EL (cell line): ENCODE measurements at places on chromosomes 12 and 14.

GRCh38 chr12:127750076-127750840 lies 516.7 kb upstream of the TMEM132C start:
- no peak for DNase-seq

DNA sequence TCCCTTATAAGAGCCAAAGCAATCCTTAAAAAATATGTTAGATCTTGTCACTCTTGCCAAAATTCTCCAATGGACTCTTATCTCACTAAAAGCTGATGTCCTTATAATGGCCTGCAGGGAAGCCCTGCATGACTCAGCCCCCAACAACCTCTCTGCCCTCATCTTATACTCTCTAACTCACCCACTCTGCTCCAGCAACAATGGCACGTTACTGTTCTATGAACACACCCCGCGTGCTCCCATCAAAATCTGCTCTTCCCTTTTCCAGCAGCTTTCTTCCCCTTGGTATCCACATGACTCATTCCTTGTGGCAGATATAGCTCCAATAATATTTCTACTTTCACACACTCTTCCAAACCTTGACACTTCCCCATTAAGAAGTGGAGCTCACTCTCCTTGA lies 108.1 kb downstream of the DENND5B start:
- DNase-seq, result peak; percentile 84

GRCh38 chr12:46535907-46536306 lies 163.3 kb upstream of the SLC38A2 start:
- DNase-seq, result no peak

DNA sequence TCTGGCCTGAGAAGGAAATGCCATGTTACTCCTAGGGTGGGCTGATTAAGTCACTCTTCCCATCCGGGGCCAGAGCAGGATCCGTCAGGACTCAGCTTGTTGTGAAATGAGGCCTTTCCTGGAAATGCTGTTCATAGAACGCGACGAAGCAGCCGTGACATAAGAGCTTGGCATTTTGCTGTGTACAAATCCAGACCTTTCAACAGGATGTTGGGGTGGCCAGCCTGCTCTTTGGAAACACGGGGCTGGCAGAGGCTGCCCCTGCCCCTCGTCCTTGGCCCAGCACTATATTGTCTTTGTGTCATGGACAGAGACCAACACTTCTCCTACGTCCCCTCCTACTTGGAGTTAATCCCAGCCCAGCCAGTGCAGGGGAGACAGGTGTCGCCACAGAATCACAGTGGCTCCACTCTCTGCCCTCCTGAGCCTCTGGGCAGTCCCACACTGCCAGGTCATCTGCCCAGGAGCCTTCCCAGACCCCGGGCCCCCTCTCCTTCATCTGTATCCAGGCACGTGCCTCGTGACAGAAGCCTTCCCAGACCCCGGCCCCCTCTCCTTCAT lies 18.6 kb upstream of the EIF5 start:
- DNase-seq, result peak; percentile 47

- DNase-seq, result peak; percentile 95
Observed at GRCh38 chr14:35374263-35374712, 30.3 kb downstream of the NFKBIA start.

DNA sequence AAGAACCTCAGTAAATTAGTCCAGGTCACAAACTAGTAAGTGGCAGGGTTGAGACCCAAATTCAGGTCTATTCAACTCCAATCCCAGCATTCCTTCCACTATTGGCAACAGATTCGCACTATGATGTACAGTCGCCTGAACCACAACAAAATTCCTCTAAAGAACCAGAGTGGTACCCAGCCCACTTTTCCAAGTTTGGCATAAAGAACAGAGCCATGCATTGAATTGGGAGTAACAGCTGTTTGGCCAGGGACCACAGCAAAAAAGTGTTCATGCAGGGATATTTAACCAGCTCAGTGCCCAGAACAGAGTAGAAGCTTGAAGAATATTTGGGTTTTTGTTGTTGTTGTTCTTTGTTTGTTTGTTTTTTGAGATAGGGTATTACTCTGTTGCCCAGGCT lies 9.7 kb downstream of the TC2N start:
- no peak for DNase-seq

- peak; percentile 6 for DNase-seq
Observed at GRCh38 chr12:39764944-39765560, 145.4 kb upstream of the ABCD2 start.

- no peak for DNase-seq
Observed at GRCh38 chr12:48640428-48640827, 41.6 kb downstream of the KANSL2 start.

DNA sequence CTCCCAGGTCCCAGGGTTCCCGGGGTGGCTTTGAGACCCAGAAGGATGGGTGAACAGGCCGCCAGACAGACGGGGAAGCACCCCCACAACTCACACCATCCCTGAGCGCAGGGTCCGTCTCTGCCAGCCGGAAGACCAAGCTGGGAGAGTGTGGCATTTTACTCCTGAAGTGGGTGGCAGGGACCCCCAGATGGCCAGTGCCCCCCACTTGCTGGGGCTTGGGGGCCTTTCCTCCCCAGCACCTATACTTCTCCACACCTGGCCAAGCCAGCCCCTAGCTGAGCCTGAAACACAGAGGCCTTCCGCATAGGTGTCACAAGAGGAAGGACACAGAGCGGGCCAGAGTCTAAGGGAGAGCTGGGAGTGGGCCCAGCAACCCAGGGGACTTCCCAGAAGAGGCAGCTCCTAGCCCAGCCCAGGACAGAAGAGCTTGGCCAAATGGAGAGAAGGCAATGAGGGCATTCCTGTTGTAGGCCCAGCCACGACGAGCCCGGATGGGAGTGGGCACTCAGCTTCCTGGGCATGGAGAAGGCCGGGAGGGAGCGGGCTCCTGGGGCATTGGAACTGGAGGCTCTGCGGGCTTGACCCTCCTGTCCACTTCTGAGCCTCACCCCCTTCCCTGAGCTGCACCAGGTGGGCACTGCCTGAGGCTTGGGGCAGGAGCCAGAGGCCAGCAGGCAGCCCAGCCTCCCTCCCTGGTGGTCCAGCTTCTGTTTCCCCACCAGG lies 3.3 kb downstream of the AHNAK2 start:
- DNase-seq, result no peak

DNA sequence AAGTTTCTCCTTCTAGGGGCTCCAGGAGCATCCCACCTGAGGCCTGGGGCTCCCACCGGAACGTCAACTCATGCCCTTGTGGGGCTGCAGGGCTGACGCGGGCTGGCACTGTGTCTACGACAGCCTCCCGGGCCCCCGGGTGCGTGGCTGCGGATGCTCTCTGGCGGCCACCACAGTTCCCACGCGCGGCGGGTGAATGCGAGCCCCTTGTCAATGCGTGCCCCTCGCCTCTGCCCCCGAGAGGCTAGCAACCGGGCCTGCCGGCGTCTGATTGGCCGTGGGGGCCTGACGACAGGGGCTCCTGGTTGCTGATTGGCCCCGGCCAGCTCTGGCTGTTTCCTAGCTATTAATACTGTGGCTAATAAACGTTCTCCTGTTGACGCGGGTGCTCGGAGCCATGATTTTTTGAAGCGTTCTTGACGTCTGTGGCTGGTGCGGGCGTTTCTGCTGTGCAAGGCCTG lies 1.8 kb upstream of the MEG3 start:
- DNase-seq, result peak; percentile 19

DNA sequence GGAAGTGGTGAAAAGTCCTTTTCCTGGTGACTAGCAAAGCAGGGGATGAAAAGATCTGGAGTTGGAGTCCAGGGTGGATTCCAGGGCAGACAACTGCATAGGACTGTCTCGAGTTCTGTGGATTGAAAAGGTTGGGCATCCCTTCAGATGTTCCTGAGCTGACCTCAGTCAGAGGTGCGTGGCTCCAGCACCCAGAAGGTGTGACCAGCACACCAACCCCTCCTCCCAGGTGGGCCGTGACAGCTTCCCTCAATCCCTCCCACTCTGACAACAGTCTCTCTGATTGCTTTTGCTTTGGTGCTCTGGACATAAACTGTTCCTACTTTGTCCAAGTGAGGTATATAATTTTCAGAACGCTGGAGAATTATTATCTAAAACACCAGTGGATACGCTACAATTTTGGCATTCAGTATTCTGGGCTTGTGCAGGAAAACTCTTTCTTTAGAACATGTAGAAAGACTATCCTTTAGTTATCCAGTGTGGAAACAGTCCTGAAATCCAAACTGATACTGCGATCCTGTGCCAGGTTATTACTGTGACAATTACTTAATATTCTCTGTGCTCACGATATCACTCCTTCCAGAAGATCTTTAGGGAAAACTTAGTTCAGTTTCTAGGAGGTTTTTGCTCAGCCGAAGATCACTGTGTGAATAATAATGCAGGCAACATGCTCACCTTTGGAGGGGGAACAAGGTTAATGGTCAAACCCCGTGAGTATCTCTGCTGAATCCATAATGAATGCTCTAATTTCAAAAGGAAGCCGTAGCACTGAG lies 87.9 kb downstream of the DAD1 start:
- DNase-seq, result no peak

DNA sequence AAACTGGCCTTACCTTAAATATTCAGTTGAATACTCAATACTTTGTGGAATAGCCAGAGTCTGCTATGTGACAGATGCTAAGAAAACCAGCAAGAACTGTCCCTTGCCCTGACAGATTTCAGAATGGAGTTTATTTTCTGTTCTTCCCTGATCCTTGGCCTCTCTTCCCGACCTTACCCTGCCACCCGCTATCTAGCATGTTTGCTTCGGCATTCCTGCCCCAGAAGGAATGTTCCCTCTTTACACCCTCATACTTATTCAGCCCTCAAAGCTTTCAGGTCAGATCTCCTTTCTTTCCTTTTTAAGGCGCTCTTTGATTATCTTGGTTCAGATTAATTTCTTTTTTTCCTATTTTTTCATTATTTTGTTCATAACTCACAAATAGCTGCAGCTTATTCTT lies 21.8 kb downstream of the SUSD6 start:
- no peak for DNase-seq

DNA sequence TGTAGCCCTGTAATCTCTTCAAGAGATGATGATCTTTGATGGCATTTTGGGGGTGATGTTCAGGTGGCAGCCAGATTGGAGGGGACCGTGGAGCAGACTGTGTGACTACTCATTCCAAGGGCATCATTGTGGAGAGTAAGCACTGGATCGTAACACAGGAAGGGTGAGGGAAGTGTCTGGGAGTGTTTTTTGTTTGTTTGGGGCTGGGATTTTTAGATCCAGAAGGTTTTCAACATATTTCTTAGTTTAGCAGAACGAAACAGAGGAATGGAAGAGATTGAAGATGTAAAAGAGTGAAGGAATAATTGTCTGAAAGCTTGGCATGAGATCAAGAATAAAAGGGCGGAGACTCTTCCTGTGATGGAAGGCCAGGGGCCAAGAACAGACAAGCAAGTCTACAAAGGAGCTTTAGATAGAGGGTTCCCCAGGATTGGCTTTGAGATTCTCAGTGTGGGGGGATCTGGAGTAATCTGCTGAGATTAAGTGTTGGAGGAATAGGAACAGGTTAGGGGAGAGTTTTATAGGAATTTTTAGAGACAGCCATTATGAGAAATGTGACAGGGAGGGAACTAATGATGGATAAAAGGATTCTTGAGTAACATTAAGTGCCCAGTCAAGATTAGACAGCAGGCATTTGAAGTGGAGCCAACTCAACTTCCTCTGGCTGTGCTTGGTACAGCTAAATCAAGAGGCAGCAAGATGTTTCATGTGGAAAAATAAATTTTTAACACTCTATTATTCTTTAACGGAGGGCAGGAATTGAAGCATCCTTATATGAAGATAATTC lies 79.7 kb upstream of the REP15 start:
- DNase-seq, result peak; percentile 29

- DNase-seq, result no peak
Observed at GRCh38 chr12:19434538-19434937, 4.8 kb upstream of the AEBP2 start.

DNA sequence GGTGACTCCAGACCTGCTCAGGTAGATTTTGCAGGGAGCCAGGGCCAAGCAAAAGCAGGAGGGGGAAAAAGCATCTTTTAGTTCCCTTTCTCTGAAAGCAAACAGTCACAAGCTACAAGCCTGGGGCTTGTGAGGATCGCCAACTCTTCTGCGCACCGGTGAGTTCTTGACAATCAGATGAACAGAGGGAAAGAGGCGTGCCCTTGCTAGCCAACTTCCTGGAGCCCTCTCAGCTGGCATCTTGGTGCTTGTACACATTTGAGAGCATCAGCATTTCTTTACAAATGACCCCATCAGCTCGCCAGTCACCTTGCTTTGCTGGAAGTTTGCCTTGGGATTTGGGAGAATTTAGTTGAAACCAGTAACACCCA lies 55.5 kb downstream of the ZNF664 start:
- DNase-seq, result no peak

DNA sequence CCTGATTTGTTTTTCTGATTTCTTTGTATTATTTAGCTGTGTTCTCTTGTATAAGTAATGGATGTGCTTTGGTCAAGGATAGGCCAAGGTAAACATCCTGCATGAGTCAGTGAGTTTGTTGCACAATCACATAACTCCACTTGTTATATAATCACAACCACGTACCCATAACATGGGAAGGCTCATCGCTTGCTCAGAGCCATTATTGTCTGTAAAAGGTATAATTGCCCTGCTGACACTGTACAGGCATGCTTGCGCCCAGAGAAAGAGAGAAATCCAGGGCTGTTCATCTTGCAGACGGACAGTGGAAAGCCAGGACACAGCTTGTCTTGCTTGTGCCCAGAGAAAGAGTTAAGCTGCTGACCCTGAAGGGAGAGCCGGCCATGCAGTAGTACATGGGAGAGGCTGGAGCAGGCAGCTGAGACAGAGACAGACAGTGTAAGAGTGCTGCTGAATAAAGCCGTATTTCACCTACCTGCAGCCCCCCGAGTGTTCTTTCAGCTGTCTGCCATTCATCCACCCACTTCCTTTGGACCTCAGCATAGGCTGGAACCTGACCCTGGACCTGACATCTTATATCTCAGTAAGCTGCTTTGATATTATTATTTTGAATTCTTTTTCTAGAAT lies 174.7 kb upstream of the DAAM1 start:
- peak; percentile 48 for DNase-seq

GRCh38 chr12:96225994-96226399 lies 31.8 kb downstream of the ELK3 start:
- DNase-seq, result no peak

DNA sequence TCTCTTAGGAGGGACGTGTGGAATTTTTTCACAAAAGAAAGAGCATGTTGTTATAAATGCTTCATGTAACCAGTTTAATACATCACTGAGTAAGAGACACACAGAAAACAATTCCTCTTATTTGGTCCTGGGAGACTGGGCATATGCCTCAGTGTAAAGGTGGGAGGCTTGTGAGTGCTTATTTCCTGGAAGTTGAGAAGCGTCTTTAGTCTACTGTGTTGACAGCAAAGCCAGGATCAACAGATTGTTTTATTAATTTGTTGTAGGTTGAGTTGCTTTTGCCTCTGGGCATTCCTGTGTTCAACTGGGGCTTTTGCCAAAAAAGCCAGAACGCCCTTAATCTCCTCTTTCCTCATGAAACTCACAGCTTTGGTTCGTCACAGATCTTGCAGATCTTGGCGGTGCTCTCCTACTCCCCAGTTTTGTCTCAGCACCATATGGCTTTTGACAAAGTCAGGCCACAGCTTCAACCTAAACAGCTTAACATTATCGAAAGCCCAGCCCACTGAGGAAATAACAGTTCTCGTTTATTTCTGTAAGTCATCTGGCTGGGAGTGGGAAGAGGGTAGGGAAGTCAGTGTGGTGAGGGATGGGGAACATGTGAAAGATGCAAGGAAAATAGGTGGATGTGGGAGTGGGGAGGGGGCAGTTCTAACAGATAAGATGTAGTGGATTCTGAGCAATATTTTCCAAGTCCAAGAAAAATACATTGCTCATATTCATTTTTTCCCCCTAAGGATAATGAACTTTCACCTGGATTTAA lies 227.2 kb downstream of the DACT1 start:
- peak; percentile 77 for DNase-seq

GRCh38 chr12:117481470-117481869 lies 120.0 kb upstream of the NOS1 start:
- no peak for DNase-seq
